Stimulated activated CD8-positive, alpha-beta memory T cell treated with anti-CD3 and anti-CD28 coated beads, Interleukin-4, amount 100 ng/mL, for 1 hour (primary cell): ENCODE measurements at places on chromosomes 16 and 17.

DNA sequence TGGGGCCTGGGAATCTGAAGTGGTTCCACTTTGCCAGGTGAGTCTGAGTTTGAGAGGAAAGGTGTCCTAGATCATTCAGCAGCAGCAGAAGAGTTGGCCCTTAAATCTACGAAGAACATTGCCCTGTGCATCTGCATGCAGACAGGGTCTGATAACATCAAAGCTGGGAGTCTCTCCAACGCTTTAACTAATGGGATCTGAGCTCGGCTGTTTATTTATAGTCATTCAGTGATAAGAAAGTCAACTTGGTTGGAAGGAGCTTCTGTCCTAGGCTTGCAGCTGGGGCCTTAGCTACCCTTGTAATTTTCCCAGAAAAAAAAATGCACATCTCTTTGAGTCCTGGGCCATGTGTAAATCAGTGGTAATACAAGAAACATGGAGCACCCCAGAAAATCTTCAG, 418.0 kb upstream of the HSBP1 start:
- DNase-seq: no peak

DNA sequence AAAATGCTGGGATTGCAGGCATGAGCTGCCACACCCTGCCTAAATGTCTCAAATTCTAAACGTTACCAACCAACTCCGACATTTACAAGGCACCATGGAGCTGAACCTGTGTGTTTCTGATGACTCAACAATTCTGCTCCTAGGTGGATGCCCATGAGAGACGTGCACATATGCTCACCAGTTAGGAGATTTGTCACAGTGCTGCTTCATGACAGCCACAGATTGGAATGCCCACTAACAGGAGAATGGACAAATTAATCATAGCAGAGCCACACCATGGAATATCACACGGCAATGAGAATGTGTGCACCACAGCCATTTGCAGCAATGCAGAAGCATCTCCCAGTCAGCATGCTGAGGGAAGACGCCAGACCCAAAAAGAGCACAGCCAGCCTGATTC, 8.0 kb upstream of the KCNG4 start:
- DNase-seq: no peak

DNA sequence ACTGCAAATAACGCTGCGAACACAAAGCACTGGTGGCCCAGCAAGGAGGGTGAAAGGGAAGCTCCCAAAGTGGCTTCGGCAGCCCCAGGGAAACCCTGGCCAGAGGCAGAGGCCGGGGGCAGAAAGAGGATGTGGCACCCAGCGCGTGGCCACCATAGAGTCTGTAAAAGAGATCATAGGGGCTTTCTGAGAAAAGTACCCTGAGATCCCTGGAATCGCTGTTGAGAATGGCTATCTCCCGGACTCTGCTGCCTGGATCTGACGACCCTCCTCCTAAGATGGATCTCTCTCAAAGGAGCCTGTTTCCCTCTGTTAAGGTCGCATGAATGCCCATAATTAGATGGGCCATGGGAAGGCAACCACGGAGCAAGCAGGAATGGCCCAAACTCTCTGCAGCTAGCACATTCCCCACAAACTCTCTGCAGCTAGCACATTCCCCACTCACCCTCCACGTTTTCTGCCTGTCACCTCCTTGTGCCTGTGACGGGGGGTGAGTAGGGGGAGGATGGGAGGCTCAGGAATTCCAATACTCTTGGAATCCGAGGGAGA, 364.4 kb downstream of the XYLT1 start:
- no peak for DNase-seq

DNA sequence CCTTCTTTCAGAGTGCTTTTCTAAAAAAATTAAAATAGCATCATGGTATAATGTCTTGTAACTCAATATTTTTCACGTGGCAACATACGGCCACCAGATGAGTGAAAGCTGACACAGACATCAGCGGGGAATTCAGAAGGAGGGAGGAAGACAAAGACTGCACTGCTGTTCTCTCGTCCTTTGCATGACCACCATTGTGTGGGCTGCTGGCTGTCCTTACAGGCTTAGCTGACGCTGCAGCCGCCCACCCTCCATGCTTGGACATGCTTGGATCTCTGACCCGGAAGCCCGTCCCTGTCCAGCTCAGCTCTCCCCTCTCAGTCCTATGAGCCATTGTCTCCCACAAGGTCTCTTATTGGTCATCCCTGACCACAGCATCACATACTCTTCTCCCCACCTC, 11.4 kb upstream of the MLYCD start:
- DNase-seq: no peak

DNA sequence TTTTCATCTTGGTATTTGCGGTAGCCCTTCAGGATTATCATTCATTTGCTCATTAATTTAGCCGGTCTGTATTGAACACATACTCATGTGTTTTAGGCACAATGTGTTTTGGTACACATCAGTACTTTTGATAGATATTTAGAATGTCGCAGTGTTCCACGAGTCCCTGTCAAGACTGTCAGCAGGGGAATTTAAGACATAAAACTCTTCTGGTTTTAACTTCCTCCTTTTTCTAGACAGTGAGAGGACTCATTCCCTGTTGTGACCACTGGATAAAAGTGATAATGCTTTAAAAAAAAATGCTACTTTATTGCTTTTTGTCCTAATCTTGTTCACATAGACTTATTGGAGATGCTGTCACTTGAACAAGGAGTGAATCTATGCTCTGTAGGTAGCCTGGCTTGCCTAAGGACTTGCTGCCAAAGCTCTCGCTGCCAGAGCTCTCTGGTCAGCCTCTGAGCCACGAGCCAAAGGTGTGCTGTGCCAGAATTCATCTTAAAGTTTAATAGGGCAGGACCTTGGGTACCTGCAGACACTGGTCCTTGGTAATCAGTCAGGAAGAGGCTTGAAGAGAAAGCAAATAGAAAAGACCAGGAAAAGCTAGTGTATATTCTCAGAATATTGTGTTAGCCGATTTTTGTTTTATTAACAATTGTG, 5.4 kb downstream of the DCAF7 start:
- no peak for DNase-seq
